ENCODE measurements at places on chromosomes 4 and X.

DNA sequence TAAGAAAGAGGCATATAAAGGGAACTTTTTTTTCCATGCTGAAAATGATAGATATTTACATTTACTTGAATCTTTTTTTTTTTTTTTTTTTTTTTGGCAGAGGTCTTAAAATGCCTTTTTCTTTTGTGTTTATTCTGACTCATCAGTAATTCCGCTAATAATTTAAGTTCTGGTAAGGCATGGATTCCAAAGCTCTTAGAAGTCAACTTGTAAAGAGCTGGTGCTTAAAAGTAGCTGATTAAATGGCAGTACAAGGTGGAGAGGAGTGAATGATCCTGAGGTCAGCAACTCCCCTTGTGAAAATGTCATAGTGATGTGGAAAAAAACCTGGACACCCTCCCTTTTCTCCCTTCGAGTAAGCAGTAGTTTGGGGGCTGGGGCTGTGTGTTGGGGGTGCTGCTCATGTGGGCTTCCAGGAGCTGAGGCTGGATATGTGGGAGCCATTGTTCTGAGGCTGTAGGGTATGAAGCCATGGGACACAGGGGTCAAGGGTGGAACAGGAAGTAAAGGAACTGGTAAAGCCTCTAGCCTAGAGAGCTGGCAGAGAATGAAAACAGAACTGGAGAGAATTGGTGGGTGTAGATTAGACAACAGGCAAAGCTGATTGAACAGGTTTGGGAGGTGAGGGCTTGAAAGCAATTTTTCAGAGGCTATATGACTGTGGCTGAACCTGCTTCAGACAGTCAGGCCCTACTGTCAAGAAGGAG, 41.0 kb upstream of the PITX2 start:
- H3K27ac ChIP-seq = no peak overlapping the region
- no peak for DNase-seq
- no peaks in the 10 kb centered on the region for H3K36me3 ChIP-seq
- no peak overlapping the region for H3K4me3 ChIP-seq
- H3K27me3 ChIP-seq = peaks cover 2% of the 10 kb centered on the region

GRCh38 chrX:63661676-63662075, 123.3 kb downstream of the ARHGEF9 start:
- no peak for DNase-seq
- no peaks in the 10 kb centered on the region for H3K4me1 ChIP-seq
- H3K27me3 ChIP-seq = no peaks in the 10 kb centered on the region
- no peak overlapping the region for H3K4me3 ChIP-seq

GRCh38 chrX:103175944-103176753, 38.8 kb upstream of the BEX4 start:
- H3K27me3 ChIP-seq = peaks cover 6% of the 10 kb centered on the region
- H3K27ac ChIP-seq = no peak overlapping the region
- peak overlapping the region; percentile 32 for H3K4me3 ChIP-seq
- H3K4me1 ChIP-seq = no peaks in the 10 kb centered on the region
- no peaks in the 10 kb centered on the region for H3K36me3 ChIP-seq
- peak; percentile 52 for DNase-seq

DNA sequence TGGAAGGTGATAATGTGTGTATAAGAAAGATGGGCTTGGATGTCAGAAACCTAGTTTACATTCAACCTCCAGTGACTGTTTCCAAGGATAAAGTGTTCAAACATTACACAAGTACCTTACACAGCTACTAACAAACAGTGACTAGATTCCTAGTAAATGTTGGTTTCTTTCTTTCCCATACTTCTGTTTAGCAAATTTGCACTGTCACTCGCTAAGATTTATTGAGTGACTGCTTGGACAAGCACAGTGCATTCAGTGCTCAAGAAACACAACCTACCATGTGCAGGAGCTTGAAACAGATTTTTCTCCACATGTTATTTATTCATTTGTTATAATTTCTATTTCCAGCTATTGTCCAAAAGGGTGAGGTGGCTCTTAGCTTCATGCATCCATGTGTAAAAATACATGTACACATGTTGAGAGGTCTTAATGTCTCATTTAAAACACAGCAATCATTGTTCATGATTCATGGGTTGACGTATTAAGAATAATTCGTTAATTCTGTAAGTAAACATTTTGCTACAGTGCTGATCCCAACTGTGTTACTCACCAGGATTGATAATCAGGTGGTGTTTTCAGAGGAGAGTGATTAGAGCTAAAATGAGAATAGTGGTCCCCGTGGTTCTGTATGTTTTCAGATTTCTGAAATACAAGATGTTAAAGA, 153.0 kb downstream of the DCLK2 start:
- no peaks in the 10 kb centered on the region for H3K4me1 ChIP-seq
- DNase-seq = no peak
- peaks cover 4% of the 10 kb centered on the region for H3K27me3 ChIP-seq
- H3K27ac ChIP-seq = no peak overlapping the region
- H3K36me3 ChIP-seq = no peaks in the 10 kb centered on the region

DNA sequence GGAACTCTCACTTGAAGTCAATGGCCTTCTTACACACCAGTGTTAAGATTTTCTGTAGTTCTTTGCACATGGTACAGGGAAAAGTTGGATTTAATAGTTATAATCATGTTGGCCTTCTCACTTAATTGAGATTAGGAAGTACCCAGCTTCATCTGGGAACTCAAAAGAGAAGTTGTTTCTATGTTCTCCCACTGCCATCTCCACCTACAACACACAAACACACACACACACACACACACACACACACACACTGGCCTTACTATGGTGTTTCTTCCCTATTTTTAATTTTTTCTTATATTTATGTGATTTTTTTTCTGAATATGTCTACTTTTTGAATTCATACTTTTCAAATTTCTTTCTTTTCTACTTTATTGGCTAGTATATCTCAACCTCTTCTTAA, 10.0 kb upstream of the CHIC2 start:
- peaks cover 15% of the 10 kb centered on the region for H3K27me3 ChIP-seq
- no peak overlapping the region for H3K4me3 ChIP-seq
- DNase-seq = no peak
- no peak overlapping the region for H3K27ac ChIP-seq

GRCh38 chrX:150482537-150483206, 85.7 kb upstream of the MTM1 start:
- peaks cover 63% of the 10 kb centered on the region for H3K4me1 ChIP-seq
- H3K27ac ChIP-seq = peak overlapping the region; percentile 69
- H3K4me3 ChIP-seq = peak overlapping the region; percentile 18
- H3K36me3 ChIP-seq = no peaks in the 10 kb centered on the region

DNA sequence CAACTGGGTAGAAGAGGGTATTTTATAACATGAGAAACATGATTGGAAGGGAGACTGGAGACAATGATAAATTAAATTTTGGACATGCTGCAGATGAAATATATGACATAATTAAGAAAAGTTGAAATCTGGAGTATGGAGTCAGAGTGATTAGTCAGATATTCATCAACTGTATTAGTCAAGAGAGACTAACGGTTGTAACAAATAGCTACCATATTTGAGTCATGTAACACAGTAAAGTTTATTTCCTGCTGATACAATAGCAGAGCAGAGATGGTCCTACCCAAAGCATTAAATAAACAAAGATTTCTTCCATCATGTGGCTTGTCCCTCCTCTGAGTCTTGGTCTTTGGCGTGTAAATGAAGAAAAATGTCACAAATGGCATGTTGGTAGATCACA, 321.3 kb downstream of the GALNTL6 start:
- no peak overlapping the region for H3K4me3 ChIP-seq
- H3K36me3 ChIP-seq = no peaks in the 10 kb centered on the region
- DNase-seq = no peak
- no peaks in the 10 kb centered on the region for H3K27me3 ChIP-seq

GRCh38 chrX:71917621-71918343, 7.1 kb downstream of the NHSL2 start:
- H3K4me3 ChIP-seq = no peak overlapping the region
- peaks cover 26% of the 10 kb centered on the region for H3K27me3 ChIP-seq
- no peak overlapping the region for H3K27ac ChIP-seq
- no peaks in the 10 kb centered on the region for H3K4me1 ChIP-seq
- H3K36me3 ChIP-seq = no peaks in the 10 kb centered on the region

GRCh38 chr4:147039976-147040575, 94.4 kb upstream of the TTC29 start:
- H3K27ac ChIP-seq = no peak overlapping the region
- H3K4me1 ChIP-seq = no peaks in the 10 kb centered on the region
- peaks cover 20% of the 10 kb centered on the region for H3K27me3 ChIP-seq
- no peak overlapping the region for H3K4me3 ChIP-seq
- DNase-seq = no peak
- H3K36me3 ChIP-seq = no peaks in the 10 kb centered on the region

DNA sequence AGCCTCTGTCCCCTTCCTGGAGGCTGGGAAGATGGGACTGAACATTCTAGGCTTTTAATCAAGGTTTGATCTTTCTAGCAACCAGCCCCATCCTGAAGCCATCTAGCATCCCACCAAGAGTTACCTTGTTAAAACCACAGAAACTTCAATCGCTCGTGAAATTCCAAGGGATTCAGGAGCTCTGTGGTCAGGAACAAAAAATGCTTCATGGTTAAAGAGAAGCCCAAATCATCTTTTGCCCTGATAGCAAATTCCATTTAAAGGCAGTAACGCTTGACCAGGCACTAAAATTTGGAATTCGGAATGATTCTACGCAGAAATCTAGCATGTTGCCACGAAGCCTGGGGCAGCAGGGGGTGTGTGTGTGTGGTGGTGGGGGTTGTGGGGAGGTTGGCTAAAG, 47.8 kb downstream of the CASP6 start:
- peak overlapping the region; percentile 11 for H3K27ac ChIP-seq
- H3K4me1 ChIP-seq = peaks cover 43% of the 10 kb centered on the region
- peaks cover 22% of the 10 kb centered on the region for H3K36me3 ChIP-seq
- H3K4me3 ChIP-seq = no peak overlapping the region
- no peak for DNase-seq

- H3K36me3 ChIP-seq = no peaks in the 10 kb centered on the region
- H3K27me3 ChIP-seq = no peaks in the 10 kb centered on the region
- no peak for DNase-seq
- no peaks in the 10 kb centered on the region for H3K4me1 ChIP-seq
- H3K27ac ChIP-seq = no peak overlapping the region
Measured at GRCh38 chr4:95219109-95219508, 329.7 kb downstream of the UNC5C start.

DNA sequence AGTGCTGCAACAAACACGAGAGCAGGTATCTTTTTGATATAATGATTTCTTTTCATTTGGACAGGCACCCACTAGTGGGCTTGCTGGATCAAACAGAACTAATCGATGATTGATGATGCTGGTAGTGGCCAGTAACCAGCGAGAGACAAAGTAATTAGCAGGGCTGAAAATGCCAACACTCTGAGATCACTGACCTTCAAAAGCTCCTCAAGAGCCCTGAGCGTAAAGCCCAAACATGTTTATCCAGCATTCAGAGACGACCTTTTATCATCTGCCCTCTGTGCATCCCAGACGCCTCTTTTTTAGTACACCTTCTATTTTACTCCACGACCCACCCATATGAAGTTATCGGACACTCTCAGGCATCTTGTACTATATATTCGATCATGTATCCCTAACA, 186.2 kb downstream of the PRDM5 start:
- no peaks in the 10 kb centered on the region for H3K4me1 ChIP-seq
- peaks cover 2% of the 10 kb centered on the region for H3K27me3 ChIP-seq
- no peaks in the 10 kb centered on the region for H3K36me3 ChIP-seq
- no peak overlapping the region for H3K4me3 ChIP-seq
- no peak overlapping the region for H3K27ac ChIP-seq
- no peak for DNase-seq

GRCh38 chrX:15751155-15751819, 13.2 kb downstream of the CA5B start:
- DNase-seq = no peak
- H3K4me1 ChIP-seq = peaks cover 67% of the 10 kb centered on the region
- H3K36me3 ChIP-seq = peaks cover 6% of the 10 kb centered on the region
- H3K4me3 ChIP-seq = peak overlapping the region; percentile 60

GRCh38 chrX:133983974-133984845, 1.2 kb downstream of the GPC3 start:
- H3K27ac ChIP-seq = no peak overlapping the region
- H3K27me3 ChIP-seq = peaks cover 23% of the 10 kb centered on the region
- no peak for DNase-seq
- no peak overlapping the region for H3K4me3 ChIP-seq
- no peaks in the 10 kb centered on the region for H3K36me3 ChIP-seq

DNA sequence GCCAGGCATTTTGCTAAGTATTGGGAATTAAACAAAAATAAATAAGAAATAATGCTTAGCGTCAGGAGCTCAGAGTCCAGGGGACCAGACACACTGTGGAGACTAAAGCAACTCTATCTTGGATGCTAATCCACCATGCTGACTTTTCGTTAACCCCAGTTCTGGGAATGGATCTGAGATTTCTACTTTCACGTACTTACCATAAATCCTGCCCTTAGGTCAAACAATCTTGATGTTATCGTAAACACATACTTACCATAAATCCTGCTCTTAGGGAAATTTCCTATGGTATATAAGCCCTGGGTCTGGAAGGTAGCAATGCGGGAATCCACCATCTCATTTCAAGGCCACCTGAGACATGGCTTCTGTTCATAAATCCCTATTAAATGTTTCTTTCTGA, 204.5 kb upstream of the IGFBP7 start:
- no peaks in the 10 kb centered on the region for H3K36me3 ChIP-seq
- DNase-seq = no peak
- peaks cover 2% of the 10 kb centered on the region for H3K27me3 ChIP-seq
- no peak overlapping the region for H3K4me3 ChIP-seq

GRCh38 chr4:77443941-77444340, 161.7 kb upstream of the CXCL13 start:
- H3K4me1 ChIP-seq = no peaks in the 10 kb centered on the region
- H3K4me3 ChIP-seq = no peak overlapping the region
- no peak overlapping the region for H3K27ac ChIP-seq
- no peak for DNase-seq

- no peak overlapping the region for H3K27ac ChIP-seq
- DNase-seq = no peak
- no peaks in the 10 kb centered on the region for H3K4me1 ChIP-seq
- no peak overlapping the region for H3K4me3 ChIP-seq
- H3K27me3 ChIP-seq = no peaks in the 10 kb centered on the region
Measured at GRCh38 chr4:23455456-23456158, 434.2 kb downstream of the PPARGC1A start.

- H3K27ac ChIP-seq = no peak overlapping the region
- H3K4me1 ChIP-seq = no peaks in the 10 kb centered on the region
- DNase-seq = no peak
- H3K36me3 ChIP-seq = no peaks in the 10 kb centered on the region
Measured at GRCh38 chr4:79042079-79042674, 102.9 kb upstream of the PAQR3 start.

- H3K27me3 ChIP-seq = no peaks in the 10 kb centered on the region
- DNase-seq = no peak
- H3K36me3 ChIP-seq = peaks cover 27% of the 10 kb centered on the region
- no peak overlapping the region for H3K27ac ChIP-seq
- no peaks in the 10 kb centered on the region for H3K4me1 ChIP-seq
Measured at GRCh38 chr4:13294961-13295605, 189.1 kb downstream of the RAB28 start.

GRCh38 chrX:130878350-130879341, 24.4 kb downstream of the ENOX2 start:
- H3K4me1 ChIP-seq = peaks cover 3% of the 10 kb centered on the region
- no peak overlapping the region for H3K27ac ChIP-seq
- H3K27me3 ChIP-seq = no peaks in the 10 kb centered on the region

DNA sequence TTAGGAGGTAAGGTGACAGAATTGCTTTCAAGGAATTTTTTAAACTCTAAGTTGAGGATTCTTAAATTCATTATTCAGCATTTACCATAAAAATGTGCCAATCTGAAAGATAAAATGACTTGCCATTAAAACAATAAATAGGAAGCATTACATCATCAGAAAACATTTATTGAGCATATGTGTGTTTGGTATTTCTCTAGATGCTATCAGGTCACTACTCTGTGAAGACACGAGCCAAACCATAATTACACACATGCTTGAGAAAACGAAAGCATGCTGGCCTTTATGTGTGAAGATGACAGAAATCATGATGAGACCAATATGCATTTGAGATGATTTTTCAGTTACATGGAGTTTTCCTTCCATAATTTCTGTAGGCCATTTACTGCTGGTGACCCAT, 12.3 kb upstream of the IL21 start:
- no peak for DNase-seq
- no peak overlapping the region for H3K4me3 ChIP-seq
- H3K27ac ChIP-seq = no peak overlapping the region
- H3K4me1 ChIP-seq = peaks cover 22% of the 10 kb centered on the region
- H3K27me3 ChIP-seq = peaks cover 16% of the 10 kb centered on the region

All from activated naive CD8-positive, alpha-beta T cell treated with anti-CD3 and anti-CD28 coated beads, Interleukin-2, amount 50 U/mL, for 24 hours (primary cell).